Activated T-helper 1 cell treated with anti-CD3 and anti-CD28 coated beads, Interleukin-2, amount 50 U/mL, for 16 hours (primary cell): ENCODE measurements at places on chromosomes 12 and 14.

DNA sequence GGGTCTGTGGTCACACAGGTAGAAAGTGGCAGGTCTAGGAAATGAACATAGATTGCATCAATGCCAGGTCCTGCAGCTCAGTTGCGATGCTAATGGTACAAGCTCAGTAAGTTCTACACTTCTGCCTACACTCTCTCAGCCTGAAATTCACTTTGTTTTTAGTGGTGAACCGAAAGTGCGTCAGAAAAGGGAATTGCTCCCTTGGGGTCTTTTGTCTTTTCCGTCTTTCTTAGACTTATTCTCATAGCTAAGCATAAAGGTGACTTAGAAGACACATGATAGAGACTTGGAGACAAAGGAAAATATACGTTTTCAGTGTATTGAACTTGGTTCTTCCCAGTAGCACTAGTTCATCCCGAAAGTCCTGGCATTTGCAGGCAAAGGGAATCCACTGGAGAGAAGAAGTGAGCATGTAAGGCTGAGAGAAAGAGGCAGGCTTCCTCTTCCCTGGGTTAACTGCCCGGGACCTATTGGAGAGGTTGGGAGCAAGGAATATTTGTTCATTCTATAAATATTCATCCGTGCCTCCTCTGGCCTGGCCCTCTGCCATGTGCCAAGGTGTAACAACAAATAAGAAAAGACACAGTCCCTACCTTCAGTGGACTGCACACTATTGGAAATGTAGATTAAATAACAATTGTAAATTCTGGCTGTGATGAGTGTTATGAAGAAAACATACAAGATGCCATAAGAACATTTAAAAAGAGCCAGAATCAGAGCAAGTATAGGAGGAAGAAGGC lies 785.8 kb downstream of the MED13L start:
- DNase-seq, result no peak

- no peak for DNase-seq
These were observed 3.3 kb downstream of the FLRT2 start for GRCh38 chr14:85533023-85533860.

- no peak for DNase-seq
These were observed 40.0 kb downstream of the FGD6 start for GRCh38 chr12:95177201-95177768.

GRCh38 chr12:89765959-89766824 lies 57.6 kb upstream of the ATP2B1 start:
- DNase-seq, result no peak

GRCh38 chr12:54411391-54412241 lies 7.5 kb downstream of the ITGA5 start:
- DNase-seq, result no peak

GRCh38 chr14:73462048-73462715 lies 3.8 kb upstream of the NUMB start:
- no peak for DNase-seq

DNA sequence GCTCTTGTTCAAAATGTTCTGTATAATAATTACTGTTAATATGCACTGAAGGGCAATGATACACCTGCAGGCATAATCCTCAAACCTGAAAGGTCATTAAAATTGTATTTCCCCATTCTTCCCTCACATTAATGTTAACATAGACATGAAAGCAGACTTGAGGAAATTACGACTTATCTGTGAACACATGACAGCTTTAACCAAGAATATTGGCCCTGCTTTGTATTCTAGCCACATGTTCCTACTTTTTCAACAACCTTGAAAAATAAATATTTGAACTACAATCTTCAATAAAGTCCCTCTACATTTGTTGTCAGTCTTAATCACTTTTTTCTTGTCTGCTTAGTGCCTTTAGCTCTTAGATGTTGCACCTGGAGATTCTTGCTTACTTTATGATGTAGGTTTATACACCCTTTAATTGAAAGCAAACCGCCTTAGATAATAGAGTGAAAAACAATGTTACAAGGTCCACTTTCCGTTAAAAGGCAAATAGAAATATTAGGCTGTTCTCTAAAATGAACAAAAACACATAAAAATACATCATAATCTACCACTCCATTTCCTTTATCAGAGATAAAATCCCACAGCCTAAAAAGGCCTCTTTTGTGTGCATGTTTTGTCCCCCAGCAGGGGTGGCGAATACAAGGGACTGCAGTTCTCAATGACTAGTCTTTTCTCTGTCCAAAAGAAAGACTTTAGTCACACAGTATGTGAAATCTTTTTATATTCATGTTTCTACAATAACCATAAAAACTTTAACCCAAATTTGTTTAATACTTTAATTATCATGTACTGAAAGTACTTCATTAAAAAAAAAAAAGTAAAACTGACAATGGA lies 55.9 kb downstream of the ZFC3H1 start:
- no peak for DNase-seq

- no peak for DNase-seq
These were observed 1.7 kb upstream of the OVCH1 start for GRCh38 chr12:29499235-29499634.

DNA sequence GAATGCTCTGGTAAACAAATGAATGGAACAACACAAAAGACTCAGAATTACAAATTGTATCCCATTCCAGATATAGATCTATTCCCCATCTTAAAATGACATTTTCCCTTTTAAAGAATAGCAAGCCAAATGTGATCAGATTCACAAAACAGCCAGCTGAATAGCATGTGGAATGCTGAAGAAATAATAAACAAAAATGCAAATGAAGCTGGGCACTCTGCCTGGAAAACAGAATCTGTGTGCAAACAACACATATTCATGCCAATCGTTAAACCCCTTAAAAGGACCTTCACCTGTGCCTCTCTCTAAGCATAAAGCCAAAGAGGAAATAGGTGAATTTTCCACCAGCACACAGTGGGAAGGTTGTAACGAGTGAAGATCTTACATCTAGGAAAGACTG lies 67.9 kb upstream of the PDZRN4 start:
- DNase-seq, result no peak

GRCh38 chr12:107309020-107309419 lies 215.7 kb upstream of the CRY1 start:
- DNase-seq, result no peak

DNA sequence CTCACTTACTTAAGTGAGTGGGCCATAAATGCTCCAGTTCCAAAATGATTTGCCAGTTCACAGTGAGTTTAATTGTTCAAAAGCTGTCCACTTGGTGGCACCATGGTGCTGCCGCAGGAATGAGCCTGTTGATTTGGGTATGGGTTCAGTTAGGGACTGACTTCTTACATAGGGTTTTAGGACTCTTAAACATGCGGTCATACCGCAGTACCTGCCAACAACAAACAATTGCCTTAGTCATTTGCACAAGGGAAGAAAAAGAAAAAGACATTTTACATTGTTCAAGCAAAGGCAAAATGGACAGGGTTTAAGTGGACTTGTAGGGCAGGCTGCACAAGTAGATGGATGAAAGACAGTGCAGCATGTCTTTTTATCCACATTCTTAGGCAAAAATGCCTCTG lies 80.0 kb upstream of the DBX2 start:
- no peak for DNase-seq

DNA sequence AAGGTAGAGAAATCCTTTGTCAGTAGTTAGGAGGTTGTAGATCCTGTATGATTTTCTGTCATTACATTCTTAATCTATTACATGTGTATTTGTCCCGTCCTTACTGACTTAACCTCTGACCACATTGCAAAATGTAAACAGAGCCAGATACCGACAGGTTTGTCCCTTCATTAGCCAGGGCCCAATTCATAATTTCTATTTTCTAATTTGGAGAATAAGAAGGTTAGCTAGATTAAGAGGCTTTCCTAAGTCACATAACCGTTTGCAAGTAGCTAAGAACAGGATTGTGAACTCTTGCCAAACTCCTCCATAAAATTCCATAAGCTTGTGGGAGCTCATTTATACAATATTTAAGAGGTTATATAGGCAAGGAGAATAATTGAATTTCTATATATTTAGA lies 352.6 kb downstream of the RAD51B start:
- DNase-seq, result no peak

DNA sequence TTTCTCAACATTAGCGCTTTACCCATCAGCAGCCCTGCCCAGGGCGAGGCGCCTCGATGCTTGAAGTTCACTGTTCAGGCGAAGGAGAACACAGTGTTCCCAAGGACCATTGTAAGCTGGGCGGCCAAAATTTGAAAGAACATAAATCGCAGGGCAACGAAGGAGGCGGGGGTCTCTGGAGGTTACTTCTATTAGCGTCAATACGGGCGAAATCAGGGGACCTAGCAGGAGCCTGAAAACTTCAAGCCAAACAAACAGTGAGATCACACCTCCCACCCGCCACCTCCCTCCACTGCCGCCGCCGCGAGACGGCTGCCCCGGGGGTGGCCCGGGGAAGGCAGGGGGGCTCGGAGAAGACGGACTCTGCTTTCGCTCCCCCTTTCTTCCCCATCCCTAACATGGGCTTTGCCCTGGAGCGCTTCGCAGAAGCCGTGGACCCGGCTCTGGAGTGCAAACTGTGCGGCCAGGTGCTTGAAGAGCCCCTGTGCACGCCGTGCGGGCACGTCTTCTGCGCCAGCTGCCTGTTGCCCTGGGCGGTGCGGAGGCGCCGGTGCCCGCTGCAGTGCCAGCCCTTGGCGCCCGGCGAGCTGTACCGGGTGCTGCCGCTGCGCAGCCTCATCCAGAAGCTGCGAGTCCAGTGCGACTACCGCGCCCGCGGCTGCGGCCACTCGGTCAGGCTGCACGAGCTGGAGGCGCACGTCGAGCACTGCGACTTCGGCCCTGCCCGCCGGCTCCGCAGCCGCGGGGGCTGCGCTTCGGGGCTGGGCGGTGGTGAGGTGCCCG lies at the start of gene PDZRN4:
Gene PDZRN4, plus strand, starts transcription at position 263 of the 783 bp plus-strand sequence.
- DNase-seq, result no peak

- no peak for DNase-seq
These were observed 14.1 kb downstream of the OTUB2 start for GRCh38 chr14:94040247-94040646.

- no peak for DNase-seq
These were observed 29.1 kb upstream of the HDAC7 start for GRCh38 chr12:47848853-47849252.

- DNase-seq, result no peak
These were observed 471.2 kb downstream of the ATP23 start for GRCh38 chr12:58412461-58413060.

DNA sequence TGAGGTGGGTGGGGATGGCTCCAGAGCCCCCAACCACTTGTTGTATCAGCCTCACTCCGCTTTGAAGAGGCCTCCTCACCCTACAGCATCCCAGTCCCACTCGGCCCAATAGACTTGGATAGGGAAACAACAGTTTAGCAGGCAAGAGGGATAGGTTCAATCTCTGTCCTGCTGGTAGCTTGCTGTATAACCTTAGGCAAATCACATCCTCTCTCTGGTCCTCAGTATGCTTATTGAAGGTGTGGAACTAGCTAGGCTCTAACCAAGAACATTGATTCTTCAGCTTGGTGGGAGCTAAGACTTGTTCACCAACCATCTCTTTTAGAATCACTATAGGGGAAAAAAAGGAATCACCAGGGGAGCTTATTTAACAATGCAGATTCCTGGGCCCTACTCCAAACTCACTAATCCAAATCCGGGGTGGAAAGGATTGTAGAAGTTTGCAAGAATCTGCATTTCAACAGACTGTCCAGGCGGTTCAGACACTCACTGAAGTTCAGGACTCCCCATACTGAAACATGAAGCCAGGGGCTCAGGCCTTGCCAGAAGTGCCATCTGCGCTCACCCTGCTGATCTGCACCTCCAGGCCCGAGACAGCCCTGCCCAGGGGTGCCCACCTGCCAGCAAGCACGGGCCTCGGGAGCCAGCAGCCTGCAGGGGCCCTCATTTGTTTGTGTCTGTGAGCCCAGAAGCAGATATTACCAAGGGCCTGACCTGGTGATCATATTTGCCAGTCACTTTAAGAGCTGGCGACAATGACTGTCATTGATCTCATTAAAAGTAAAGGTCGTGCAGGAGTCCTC lies 113.0 kb downstream of the ADCK1 start:
- no peak for DNase-seq

DNA sequence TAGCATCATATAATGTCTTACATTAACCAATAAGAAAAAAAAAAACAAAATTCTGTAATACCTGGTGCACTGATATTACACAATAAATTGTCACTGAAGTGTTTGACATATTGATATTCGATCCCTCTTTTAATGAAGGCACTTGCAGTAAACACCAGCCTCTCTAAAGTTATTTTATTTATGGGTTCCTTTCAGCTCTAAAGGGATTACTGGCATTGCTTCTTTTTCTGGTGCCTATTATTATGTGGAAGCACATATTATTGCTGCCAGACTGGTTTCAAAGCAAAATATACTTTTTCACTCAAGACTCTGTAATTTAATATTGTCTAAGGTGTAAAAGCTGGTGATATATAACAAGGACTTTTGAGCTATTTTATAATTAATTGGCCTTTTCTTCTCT lies 1090.5 kb downstream of the TRHDE start:
- no peak for DNase-seq
